ENCODE measurements at places on chromosomes 7 and 10.

GRCh38 chr10:31063841-31064240 lies 32.2 kb upstream of the ZNF438 start:
- no peak for DNase-seq

DNA sequence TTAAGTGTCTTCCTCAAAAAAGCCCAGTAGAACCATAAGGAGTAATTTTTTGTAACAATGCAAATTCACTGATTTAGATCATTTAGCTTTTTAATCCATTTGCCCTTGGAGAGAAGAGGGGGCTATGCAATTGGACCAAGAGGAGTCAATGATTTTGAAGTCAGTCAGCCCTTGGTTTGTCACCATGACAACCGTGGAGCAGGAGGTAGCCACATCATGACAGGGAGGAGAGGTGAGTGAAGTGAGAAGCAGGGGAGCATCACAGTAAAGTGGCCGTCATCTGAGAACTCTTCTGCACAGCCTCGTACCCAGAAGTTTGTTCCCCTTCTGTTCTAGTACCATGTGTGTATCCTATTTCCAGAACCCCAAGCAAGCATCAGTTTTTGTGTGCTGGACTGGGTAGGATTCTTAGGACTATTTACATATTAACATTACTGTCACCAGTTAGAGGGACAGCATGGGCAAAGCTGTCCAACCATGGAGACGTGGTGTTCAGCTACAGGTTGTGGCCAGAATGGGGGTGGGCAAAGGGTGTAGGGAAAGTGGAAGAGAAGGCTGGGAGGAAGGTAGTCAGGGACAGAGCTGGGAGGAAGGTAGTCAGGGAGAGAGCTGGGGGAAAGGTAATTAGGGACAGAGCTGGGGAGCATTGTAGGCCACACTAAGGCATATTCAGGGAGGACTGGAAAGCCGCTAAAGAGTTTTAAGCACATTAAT lies 13.1 kb downstream of the UBE3C start:
- no peak for DNase-seq

GRCh38 chr7:77327067-77327931 lies 88.8 kb downstream of the GSAP start:
- DNase-seq, result no peak

DNA sequence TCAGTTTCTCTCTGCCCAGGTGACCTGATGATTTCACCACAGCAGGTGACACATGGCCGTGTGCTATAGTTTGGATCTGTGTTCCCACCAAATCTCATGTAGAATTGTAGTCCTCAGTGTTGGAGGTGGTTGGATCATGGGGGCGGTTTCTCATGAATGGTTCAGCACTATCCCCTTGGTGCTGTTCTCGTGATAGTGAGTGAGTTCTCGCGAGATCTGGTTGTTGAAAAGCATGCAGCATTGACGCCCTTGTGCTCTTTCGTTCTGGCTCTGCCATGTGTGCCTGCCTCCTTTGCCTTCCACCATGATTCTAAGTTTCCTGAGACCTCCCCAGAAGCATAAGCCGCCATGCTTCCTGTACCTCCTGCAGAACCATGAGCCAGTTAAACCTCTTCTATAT lies 85.2 kb upstream of the C1QL3 start:
- DNase-seq, result no peak

- DNase-seq, result no peak
These were observed 7.5 kb downstream of the SAR1A start for GRCh38 chr10:70162892-70163201.

GRCh38 chr7:23372611-23373010 lies 73.5 kb downstream of the MALSU1 start:
- no peak for DNase-seq

DNA sequence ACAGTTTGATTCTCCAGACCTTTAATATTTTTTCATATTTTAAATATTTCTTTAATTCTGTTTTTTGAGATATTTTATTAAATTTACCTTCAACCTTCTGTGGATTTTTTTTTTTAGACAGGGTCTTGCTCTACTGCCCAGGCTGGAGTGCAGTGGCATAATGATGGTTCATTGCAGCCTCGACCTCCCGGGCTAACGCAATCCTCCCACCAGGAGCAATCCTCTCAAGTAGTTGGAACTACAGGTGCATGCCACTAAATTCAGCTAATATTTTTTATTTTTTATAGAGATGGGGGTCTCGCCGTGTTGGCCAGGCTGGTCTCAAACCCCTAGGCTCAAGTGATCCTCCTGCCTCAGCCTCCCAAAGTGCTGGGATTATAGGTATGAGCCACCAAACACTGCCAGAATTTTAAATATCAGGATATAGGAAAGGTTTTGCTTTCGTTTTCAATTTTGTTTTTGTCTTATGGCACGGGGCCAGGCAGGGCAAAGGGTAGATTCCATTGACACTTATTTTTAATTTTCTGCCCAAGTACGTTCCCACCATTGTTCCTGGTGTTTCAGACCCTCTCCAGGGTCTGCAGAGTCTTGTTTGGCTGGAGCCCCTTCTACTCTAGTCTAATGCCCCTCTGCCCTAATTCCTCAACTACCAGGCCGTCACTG lies 1.2 kb downstream of the TACC2 start:
- DNase-seq, result no peak

GRCh38 chr7:22765609-22766008 lies 38.6 kb downstream of the IL6 start:
- no peak for DNase-seq

- no peak for DNase-seq
These were observed 19.8 kb downstream of the OR2F1 start for GRCh38 chr7:143974459-143974858.

GRCh38 chr7:94466516-94466915 lies 43.1 kb upstream of the CASD1 start:
- DNase-seq, result no peak

- DNase-seq, result no peak
These were observed 15.8 kb upstream of the EEPD1 start for GRCh38 chr7:36137258-36137657.

- DNase-seq, result no peak
These were observed 158.0 kb downstream of the CAMK1D start for GRCh38 chr10:12507165-12507850.

- no peak for DNase-seq
These were observed 18.8 kb upstream of the SMNDC1 start for GRCh38 chr10:110323503-110323902.

- DNase-seq, result no peak
These were observed 2.8 kb upstream of the PDK4 start for GRCh38 chr7:95599069-95599468.

DNA sequence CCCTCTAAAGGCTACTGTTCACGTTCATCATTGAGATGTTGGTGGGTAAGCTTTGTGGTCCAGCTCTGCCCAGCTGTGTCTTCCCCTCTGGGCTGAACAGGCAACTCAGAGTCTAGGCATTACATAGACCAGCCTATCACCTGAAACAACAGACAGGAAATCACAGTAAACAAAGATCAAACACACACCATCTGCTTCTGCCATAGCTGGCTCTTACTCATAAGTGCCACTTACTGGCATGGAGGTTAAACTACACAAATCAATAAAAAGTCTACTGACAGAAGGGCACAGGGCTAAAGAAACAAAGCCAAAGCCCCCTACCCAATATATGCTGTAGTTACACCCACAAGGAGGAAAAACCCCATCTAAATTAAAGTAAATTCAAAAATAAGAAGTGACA lies 35.0 kb downstream of the SEPTIN14 start:
- DNase-seq, result no peak

- no peak for DNase-seq
These were observed 17.5 kb downstream of the PRF1 start for GRCh38 chr10:70584909-70585544.

DNA sequence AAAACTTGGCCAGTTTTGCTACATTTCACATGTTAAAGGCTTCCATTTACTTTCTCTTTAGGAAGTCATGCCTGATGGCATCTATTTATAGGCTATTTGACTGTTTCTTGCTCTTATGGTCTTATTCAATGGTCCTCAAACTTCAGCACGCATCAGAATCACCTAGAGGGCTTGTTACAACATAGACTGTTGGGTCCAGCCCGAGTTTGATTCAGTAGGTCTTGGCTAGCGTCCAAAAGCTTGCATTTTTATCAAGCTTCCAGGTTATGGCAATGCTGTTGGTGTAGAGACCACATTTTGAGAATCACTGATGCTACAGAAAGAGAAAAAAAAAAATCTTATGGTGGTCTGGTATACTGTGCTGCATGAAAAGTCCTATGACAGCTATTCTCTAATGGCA lies 51.9 kb downstream of the MTPN start:
- no peak for DNase-seq

GRCh38 chr7:156466272-156466671 lies 174.3 kb upstream of the RNF32 start:
- no peak for DNase-seq

DNA sequence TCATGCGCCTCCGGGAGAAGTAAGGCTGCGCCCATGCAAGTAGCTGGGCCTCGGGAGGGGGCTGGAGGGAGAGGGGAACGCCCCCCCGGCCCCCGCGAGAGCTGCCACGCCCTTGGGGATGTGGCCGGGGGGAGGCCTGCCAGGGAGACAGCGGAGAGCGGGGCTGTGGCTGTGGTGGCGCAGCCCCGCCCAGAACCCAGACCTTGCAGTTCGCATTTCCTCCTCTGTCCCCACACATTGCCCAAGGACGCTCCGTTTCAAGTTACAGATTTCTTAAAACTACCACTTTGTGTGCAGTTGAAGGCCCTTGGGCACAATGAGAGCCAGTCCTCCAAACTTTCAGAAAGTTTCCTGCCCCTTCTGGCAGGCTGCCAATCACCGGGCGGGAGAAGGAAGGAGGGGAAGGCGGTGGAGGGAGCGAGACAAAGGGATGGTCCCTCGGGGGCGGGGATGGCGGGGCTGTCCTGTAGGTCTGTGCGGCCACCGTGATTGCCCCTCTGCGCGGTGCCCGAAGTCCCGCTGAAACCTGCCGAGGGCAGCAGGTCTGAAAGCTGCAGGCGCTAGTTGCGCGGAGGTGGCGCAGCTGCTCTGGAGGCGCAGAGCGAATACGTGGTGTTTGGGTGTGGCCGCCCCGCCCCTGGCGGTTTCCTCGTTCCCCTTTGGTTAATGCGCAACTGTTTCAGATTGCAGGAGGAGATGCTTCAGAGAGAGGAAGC lies 2.1 kb downstream of the VIM start:
- DNase-seq, result peak; percentile 75

- DNase-seq, result no peak
These were observed 27.7 kb upstream of the CAMK1D start for GRCh38 chr10:12321641-12322040.

DNA sequence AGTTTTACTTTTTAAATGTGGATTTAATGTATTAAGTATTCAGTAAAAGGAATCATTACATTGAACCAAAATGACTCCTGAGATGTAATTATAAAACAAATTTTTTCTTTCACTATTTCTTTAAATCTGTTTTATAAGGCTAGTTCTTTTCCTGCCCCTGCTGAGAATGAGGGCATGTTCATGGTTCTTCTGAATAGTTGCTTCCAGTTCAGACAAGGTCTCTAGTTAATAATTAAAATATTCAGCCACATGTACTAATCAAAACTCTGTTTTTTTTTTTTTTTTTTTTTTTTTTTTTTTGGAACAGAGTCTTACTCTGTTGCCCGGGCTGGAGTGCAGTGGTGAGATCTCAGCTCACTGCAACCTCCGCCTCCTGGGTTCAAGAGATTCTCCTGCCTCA lies 321.2 kb downstream of the DNAJB9 start:
- no peak for DNase-seq

DNA sequence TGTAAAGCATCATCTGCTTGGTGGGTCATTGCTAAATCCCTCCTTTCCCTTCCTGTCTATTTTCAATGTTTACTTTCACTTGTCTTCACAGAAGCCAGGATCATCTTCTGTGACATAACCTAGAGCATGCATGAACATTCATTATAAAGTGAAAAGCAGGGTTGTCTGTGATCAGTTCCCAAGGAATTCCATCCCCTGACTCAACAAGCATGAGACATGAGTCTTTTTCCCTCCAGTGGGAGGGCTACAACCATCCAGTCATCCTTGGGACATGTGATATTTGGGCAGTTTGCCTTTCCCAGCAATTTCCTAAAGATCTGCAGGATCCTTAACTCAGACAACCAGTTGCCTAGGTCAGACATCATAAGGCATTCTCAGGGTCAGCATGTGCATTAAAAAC lies 166.3 kb upstream of the TMEM196 start:
- DNase-seq, result no peak

DNA sequence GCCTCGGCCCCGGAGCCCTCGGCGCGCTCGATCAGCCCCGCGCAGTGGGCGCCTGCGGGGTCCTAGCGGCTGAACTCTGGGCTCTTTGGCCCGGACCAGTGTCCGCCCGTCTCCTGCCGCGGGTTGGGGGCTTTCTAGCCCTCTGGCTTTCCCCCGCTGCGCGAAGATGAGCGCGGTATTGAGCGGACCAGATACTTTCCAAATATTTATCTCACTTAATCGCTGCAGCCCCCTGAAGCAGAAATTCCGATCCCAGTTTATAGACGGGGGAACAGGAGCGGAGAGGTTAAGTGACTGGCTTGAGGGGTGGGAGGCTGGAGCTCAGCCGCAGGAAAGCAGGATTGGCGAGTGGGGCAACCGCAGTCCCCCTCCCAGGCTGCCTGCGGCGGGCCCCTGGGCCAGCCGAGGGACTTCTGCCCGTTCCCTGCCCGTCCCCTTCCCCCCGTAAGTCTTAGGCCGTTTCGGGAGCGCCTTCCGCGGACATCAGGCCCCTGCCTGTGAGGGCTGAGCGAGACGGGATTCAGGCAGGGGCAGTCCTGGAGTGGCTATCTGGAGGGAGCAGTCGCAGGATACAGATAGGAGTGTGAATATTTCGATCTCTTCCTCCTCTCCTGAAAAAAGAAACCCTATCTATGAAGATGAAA lies 565 bp downstream of the STRIP2 start:
- no peak for DNase-seq

DNA sequence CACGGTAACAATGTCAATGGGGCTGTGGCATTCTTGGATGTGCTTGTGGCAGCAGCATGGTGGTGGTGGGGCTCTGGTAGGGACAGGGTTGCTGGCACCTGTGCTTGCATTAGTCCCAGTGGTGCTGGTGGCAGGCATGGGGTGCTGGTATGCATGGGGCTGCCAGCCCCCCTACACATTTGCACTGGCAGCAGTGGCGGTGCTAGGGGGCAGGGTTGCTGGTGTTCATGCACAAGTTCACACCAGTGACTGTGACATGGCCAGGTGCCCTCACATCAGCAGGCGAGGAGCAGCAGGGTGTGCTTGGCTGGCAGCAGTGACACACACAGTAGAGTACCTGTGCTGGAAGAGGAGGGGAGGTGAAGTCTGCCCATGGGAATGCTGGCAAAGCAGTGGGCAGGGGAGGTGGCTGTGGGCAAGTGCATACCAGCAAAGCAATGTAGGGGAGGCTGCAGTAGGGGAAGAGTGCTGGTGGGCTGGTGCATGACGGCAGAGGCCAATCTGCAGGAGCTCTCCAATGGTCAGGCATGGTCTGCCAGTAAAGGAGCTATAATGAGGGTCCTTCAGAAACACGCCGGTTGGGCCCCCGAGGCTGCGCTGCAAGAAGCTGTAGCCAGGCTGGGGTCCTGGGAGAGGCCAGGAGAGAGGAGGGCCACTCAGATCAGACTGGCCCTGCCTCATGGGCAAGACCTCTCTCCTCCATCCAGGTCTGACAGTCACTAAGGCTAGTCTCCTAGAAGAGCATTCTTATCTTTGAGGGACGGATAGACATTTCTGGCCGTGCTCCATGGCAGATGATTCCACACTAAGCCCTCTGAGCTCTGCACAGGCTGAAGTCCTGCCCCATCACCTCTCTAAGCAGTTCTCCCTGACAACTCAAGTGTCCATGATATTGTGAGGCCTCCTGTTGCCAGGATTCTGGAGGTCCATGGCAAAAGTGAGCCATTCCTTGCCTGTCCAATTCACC lies 406.4 kb downstream of the SEMA3D start:
- DNase-seq, result no peak
